Pons (tissue), 1 donor: ENCODE measurements at places on chromosomes 5 and 9.

DNA sequence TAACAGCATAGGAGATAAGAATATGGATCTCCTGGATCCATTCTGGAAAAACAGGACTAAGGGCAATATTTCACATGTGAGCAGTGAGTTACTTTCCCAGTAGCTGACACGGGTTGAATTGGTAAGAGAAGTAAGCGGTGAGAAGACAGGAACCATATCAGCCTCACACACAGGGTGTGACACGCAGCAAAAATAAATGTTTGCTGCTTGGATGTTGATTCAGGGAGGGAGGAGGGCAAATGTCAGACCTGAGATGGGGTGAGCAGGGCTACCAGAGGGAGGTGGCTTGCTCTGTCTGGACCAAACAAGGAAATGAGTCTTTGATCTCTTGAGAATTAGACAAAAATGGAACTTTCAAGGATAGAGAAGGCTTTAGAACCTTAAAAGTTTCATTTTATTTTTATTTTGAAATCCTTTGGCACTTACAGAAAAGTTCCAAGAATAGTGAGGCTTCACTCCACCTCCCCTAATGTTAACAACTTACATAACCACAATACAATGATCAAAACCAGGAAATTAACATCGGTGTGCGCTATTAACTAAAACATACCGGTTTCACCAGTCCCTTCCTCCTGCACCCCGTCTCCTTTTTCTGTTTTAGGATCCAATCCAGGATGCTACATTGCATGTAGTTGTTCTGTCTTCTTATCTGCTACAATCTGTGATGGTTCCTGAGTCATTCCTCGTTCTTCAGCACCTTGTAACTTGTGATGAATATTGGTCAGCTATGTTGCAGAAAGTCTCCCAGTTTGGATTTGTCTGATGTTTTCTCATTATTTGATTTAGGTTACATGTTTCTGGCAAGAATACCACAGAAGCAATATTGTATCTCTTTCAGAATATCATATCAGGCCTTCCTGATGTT, 20.5 kb upstream of the ARHGEF28 start:
- no peak for DNase-seq

GRCh38 chr5:177487975-177488374, 9.4 kb downstream of the PDLIM7 start:
- no peak for DNase-seq

DNA sequence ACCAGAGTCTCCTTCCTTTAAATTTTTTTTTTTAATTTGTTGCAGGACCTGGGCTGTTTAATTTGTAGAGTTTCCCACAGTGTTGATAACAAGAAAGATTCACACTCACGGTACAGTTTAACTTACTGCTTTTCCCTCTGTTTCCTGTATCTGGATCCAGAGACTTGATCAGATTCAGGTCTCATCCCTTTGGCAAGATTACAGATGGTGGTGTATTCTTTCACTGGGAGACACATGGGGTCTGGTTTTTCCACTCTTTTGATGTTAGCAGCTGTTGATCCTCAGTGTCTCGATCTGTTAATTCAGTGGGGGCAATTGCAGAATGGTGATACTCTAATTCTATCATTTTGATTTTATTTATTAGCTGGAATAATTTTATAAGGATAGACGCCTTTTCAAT, 75.4 kb upstream of the TNFAIP8 start:
- no peak for DNase-seq

- no peak for DNase-seq
Measured at GRCh38 chr9:129853614-129854013, 18.4 kb downstream of the USP20 start.

DNA sequence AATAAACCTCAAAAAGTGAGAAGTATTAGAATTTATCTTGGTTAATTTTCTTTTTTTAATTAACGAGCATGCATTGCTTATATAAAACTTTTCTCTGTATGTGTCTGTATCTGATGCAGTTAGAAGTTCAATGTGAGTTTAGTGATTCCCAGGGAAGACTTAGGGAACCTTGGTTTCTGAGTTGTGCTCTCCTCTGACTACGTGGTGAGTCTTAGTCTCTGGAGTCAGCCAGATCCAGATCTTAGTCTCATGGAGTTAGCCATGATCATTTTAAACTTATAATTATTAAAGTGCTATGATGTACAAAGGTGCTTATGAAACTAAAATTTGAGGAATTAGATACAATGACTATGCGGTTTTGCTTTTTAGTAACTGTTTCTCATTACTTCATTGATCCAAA, 285.3 kb upstream of the DMRT1 start:
- no peak for DNase-seq

- DNase-seq, result no peak
Measured at GRCh38 chr5:38940230-38940858, 94.5 kb downstream of the OSMR start.
